Airway epithelial cell (primary cell): ENCODE measurements at places on chromosomes 11 and 22. TPM values are rescaled to one million over a fixed set of nuclear protein-coding genes. Genes with fewer than 3 reads are reported as not detected.

The NPTXR gene
- 0.19 and 0.21 TPM in 2 replicates for total RNA-seq

The OSM gene
- total RNA-seq, result not detected in 2 replicates

The KRTAP5-2 gene
- total RNA-seq, result not detected in 2 replicates

The BRSK2 gene
- 0.14 and 0.28 TPM in 2 replicates for total RNA-seq

The C11orf42 gene
- total RNA-seq, result not detected in 2 replicates

The PHOX2A gene
- not detected in 2 replicates for total RNA-seq

The GP1BB gene
- total RNA-seq, result 15.0 and 20.3 TPM in 2 replicates
